ENCODE measurements at places on chromosomes 3 and 15.

GRCh38 chr3:175659670-175660350 lies 800.7 kb downstream of the NAALADL2 start:
- DNase-seq = no peak

- no peak for DNase-seq
These were observed 32.6 kb downstream of the PDCD6IP start for GRCh38 chr3:33831053-33831452.

- no peak for DNase-seq
These were observed 299.5 kb downstream of the CTNNB1 start for GRCh38 chr3:41498847-41499246.

DNA sequence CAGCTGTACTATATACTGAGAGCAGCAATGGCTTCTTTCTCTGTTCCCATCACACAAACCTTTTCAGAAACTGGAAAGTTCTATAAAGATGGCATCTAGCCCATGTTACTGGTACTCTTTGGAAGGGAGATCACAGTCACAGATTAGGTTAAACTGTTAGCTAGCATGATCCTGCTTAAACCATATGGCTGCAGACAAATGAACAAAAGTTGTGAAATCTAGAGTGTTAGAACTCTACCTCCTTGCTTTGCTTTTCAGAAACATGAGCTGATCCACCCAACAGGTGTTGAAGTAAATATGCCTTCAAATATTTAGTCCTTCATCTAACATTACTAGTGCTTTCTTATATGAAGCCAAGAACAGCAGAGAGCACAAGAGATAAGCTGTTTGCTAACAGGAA lies 102.6 kb downstream of the SNRK start:
- DNase-seq = no peak

- DNase-seq = no peak
These were observed 21.9 kb upstream of the MINAR1 start for GRCh38 chr15:79410237-79410636.

DNA sequence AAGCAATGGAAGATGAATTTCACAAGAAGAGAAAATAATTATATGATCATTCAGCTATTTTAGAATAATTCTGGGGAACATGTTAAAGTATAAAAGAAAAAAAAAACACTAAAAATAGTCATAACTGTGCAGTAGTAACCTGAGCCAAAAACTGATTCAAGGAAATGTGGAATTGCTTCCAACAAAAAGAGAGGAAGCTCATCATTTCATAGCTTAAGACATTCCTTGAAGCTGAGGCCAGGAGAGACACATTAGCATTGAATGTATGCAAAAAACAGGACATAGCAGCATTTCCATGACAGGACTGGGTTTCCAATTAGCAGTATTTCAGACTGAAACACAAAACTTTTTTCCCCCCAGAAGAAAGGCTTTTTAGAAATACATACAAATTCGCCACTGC lies 27.7 kb upstream of the LRRN1 start:
- no peak for DNase-seq

GRCh38 chr3:18740631-18741583 lies 315.8 kb upstream of the SATB1 start:
- DNase-seq = no peak

DNA sequence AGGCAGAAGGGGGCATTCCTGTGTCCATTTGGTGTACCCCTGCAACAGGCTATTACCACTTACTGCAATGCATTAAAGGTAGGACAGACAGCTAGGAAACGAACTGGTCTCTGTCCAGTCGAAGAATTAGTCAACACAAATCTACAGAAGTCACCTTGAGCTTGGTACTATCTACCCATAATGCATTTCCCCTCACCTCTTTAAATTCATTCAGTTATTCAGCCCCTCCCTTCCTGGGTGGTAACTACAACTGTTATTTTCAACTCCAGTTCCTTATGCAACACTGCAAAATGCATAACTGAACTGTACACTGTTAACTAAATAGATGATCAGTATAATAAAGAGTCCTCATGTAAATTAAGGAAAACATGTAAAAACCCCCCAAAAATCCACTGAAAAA lies 77.6 kb downstream of the MAGI1 start:
- DNase-seq = no peak

GRCh38 chr3:56688191-56688590 lies 5.1 kb upstream of the TASOR start:
- no peak for DNase-seq

GRCh38 chr15:95567686-95568085 lies 762.8 kb upstream of the NR2F2 start:
- no peak for DNase-seq

GRCh38 chr15:51576911-51577500 lies 45.6 kb downstream of the DMXL2 start:
- DNase-seq = no peak

DNA sequence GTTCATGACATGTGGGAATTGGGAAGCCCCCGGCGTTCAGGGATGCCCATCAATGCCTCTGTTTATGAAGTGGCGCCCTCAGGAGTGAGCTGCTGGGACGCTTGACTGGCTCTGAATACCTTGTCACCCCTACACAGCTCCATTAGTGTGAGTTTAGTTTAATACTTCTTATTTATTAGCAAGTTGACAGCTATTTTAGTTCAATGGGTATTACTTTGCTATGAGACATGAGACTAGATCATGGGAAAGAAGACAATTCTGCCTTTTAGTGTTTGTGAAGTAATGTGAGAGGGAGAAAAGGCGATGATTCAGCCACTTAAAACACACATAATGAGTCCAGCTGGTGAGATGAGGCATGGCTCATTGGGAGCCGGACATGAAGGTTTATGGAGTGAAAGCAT lies 678.5 kb downstream of the NR2F2 start:
- no peak for DNase-seq

- no peak for DNase-seq
These were observed 17.3 kb downstream of the SUCNR1 start for GRCh38 chr3:151890721-151891141.

- no peak for DNase-seq
These were observed 292.4 kb upstream of the LRRFIP2 start for GRCh38 chr3:37466660-37467359.

- DNase-seq = no peak
These were observed 227.1 kb upstream of the ARRDC4 start for GRCh38 chr15:97733373-97733772.

- DNase-seq = no peak
These were observed 246.8 kb downstream of the NLGN1 start for GRCh38 chr3:173644086-173645082.

DNA sequence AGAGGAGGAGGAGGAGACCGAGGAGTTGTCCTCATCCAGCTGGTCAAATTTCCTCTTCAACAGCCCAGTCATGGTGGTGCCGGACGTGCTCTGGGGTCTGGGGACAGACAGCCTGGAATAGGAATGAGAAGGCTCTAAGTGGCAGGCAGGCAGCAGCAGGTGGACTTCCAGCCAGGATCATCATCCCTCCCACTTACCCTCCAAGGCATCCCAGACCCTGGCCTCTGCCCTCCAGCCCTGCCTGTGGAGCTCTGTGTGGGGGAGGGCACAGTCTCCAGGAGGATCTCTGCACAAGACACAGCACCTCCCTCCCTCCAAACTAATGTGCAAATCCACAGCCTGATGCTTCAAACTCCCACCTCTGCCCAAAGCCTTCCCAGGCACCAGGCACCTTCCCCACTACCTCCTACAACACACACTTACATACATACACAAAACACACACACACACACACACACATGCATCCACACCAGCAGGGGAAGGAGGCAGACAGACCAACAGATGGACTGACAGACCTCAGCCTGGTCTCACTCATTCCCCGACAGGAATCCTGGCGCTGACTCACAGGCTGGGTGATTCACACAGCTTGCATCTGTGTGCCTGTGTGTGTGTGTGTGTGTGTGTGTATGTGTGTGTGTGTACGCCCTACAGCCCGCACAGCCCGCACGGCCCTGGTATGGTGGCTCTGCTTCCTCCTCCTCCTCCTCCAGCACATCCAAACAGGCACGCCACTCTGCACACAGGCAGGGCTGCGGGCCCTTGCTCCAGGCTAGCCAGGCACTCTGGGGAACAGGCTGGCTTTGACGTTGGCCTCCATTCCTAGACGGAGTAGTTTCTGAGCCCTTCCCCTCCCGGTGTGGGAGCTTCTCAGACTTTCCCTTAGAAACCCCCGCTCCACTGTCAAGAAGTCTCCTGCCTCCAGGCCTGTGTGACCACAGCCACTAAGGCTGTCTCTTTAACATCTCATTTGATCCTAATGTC lies 6.5 kb downstream of the CSRNP1 start:
- DNase-seq = peak; percentile 45

GRCh38 chr3:187223799-187224198 lies 26.5 kb downstream of the RTP1 start:
- no peak for DNase-seq

DNA sequence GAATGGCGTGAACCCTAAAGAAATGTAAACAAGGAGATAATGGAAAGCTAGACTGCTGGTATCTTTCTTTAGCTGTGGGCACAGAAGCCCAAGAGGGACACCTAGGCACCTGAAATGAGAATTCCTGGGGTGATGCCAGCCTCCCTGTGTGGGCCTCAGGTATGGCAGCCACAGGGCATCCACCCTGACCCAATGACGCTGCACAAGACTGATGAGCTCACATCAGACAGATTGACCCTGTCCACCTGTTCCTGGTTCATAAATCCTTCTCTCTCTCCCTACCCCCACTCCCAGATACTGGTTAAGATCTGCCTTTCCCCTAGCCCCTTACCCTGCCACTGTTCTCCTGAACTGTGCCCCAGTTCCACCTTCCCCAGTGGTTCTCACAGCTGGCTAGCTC lies 1.5 kb downstream of the GLB1 start:
- no peak for DNase-seq

GRCh38 chr3:22969276-22969675 lies 233.9 kb upstream of the UBE2E2 start:
- DNase-seq = no peak

DNA sequence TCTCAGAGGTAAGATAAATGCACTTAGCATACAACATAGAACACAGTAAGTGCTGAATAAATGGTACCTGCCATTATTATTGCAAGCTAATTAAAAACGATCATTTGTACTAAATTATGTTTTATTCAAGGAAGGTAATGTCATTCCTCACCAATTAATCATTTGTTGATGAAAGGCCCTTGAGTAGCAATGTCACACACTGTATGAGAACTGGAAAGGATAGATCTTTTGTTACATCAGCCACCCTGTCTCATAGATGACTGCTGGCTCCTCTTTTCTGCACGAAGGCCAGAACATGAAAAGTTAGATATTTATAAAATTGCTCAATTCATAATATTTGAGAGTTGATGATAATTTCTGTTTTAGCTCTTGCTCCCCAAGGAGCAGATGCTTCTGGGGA lies 415.4 kb downstream of the RBMS3 start:
- DNase-seq = no peak

DNA sequence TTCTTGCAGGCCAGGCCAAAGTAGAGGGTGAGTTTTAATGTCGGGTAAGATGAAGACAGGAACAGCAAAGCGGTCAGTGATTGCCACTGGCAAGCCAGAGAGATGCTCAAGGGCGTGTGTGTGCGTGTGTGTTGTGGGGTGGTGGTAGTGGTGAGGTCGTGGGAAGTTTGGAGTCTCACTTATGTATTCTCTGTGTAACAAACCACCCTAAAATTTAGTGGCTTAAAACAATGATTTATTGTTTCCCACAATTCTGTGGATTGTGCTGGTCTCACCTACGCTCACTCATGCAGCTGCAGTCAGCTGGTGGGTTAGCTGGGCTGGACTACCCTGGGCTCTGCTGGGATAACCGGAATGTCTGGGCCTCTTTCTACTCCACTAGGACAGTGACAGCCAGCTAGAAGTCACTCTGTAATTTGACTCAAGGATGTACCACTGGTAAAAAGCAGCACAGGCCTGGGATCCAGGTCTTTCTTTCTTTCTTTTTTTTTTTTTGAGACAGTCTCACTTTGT lies 50.9 kb upstream of the BHLHE40 start:
- no peak for DNase-seq

GRCh38 chr3:9809239-9809614 lies 835 bp upstream of the TTLL3 start:
- DNase-seq = no peak
